ENCODE measurements at places on chromosomes 6 and 20. TPM values are rescaled to one million over a fixed set of nuclear protein-coding genes. Genes with fewer than 3 reads are reported as not detected.

MLIP gene
- total RNA-seq: 0.19 TPM

PHACTR2 gene
- total RNA-seq: 84.5 TPM

IMPG1 gene
- total RNA-seq: not detected

TGM2 gene
- 592 TPM for total RNA-seq

PHIP gene
- total RNA-seq: 22.8 TPM
